ENCODE measurements at places on chromosomes 3 and 15. TPM values are rescaled to one million over a fixed set of nuclear protein-coding genes. Genes with fewer than 3 reads are reported as not detected.
A peak's percentile ranks its signal among the peaks of the same experiment; 100 is the strongest.

DNA sequence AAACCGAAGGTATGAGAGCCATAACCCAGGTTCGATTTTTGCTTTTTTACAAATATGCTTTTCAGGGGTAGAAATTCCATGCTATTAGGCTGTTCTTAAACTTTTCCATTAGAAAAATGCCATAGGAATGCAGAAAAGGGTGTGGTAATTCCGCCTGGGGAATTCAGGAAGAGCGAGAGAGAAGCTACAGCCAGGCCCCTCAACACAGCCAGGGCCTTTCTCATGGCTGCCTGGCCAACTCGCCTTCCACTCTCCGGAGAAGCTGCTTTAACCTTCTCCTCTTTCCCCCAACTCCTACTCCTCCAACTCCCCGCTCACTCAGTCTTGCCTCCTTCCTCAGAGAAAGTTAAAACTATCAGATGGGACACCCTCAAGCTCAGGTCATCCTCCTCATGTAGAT, 9.1 kb upstream of the TICRR start:
- H3K27me3 ChIP-seq, result no peaks in the 10 kb centered on the region
- no peak overlapping the region for H3K27ac ChIP-seq
- no peak for DNase-seq
- H3K4me1 ChIP-seq, result no peaks in the 10 kb centered on the region
- no peak overlapping the region for H3K4me3 ChIP-seq

- DNase-seq, result no peak
- no peak overlapping the region for H3K27ac ChIP-seq
- H3K36me3 ChIP-seq, result no peaks in the 10 kb centered on the region
- H3K27me3 ChIP-seq, result no peaks in the 10 kb centered on the region
- H3K4me3 ChIP-seq, result no peak overlapping the region
Observed at GRCh38 chr3:171159024-171159821, 132.7 kb upstream of the SLC2A2 start.

GRCh38 chr3:126522363-126522788, 1.6 kb upstream of the CHST13 start:
- H3K27me3 ChIP-seq, result no peaks in the 10 kb centered on the region
- no peaks in the 10 kb centered on the region for H3K4me1 ChIP-seq
- DNase-seq, result peak; percentile 53
- no peaks in the 10 kb centered on the region for H3K36me3 ChIP-seq
- no peak overlapping the region for H3K27ac ChIP-seq
- no peak overlapping the region for H3K4me3 ChIP-seq

DNA sequence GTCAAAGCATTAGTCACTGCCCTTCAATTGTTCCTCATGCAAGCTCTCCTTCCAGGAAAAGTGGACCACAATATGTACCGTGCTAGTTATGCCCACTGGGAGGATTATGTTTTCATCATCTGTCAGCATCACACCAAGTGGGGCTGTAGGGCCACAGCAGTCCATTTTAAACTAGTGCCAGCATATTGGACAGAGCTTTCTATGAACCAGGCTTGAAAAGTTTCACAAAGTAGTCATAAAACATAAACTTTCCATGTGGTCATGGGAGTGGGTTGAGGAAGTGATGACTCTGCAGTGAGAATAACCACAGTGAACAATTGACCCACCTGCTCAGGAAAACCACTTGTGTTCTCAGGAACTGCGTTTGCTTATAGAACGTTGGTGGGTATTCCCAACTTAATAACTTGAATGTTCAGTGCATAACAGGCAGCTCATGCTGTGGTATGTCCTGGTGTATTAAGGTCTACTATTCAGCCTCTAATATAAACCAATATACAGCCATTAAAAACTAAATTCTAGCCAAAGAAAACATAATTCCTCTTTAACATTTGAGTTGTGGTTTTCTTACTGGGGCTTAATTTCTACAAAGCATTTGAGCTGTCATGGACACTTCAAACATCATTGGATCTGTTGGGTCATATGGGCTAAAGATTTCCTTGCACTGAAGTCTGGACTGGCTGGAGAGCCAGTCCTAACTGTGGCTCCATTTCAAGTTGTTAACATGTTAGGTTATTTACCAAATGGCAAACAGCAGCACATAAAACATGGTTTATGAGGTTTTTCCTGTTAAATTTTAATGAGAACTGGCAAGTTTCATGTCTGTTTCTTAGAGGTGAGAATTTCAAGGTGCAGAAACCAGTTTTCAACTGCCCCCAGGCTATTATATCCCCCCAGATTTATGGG, 274.1 kb downstream of the OTOL1 start:
- no peak overlapping the region for H3K27ac ChIP-seq
- H3K4me3 ChIP-seq, result no peak overlapping the region
- H3K4me1 ChIP-seq, result no peaks in the 10 kb centered on the region

GRCh38 chr3:99471353-99472323, 166.8 kb upstream of the COL8A1 start:
- no peak overlapping the region for H3K4me3 ChIP-seq
- H3K27ac ChIP-seq, result no peak overlapping the region
- no peaks in the 10 kb centered on the region for H3K36me3 ChIP-seq
- DNase-seq, result no peak
- no peaks in the 10 kb centered on the region for H3K27me3 ChIP-seq
- H3K4me1 ChIP-seq, result no peaks in the 10 kb centered on the region

The CDHR4 gene
- total RNA-seq, result not detected

Measured in thyroid gland (tissue), 4 donors.